Activated CD8-positive, alpha-beta memory T cell treated with anti-CD3 and anti-CD28 coated beads, Interleukin-2, amount 10 ng/mL, durations not matched to agents 7 days and 5 days (primary cell): ENCODE measurements at places on chromosomes 7 and 10. TPM values are rescaled to one million over a fixed set of nuclear protein-coding genes. Genes with fewer than 3 reads are reported as not detected.

GRCh38 chr10:97926055-97926454, 76.4 kb downstream of the GOLGA7B start:
- no peak overlapping the region for H3K4me3 ChIP-seq
- peaks cover 14% of the 10 kb centered on the region for H3K27me3 ChIP-seq
- no peaks in the 10 kb centered on the region for H3K4me1 ChIP-seq
- no peak overlapping the region for H3K27ac ChIP-seq
- no peaks in the 10 kb centered on the region for H3K36me3 ChIP-seq
- DNase-seq = no peak

DNA sequence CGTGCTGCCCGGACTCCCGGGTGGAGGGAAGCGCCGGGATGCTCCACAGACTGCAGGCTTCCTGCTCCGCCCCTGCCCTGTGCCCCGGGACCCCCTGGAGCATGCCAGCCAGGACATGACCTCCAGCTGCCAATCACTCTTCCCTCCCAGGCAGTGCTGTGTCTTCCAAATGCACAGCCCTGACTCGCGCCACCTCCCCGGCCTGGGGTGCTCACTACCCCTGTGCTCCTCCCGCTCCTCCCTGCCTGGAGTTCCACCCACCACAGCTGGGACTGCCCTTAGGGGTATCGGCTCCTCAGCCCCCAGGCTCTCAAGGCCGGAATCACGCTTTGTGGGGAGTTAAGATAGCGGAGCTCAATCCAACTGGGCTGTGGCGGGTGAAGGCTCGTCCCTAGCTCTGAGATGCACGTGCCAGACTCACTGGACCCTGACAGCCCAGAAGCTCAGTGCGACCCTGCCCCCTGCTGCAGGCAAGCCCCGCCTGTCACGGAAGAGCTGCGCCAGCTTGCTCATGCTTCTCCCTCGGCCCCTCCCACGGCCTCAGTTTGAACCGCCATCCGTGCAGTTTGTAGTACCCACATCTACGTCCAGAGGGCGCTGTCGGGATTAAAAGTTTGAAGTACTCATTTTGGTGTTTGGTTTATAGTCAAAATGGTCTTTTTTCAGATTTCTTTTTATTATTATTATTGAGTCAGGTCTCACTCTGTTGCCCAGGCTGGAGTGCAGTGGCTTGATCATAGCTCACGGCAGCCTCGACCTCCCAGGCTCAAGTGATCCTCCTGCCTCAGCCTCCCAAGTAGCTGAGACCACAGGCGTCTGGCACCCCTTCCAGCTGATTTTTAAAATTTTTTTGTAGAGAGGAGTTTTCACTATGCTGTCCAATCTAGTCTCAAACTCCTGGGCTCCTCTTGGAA, 142.5 kb upstream of the TCERG1L start:
- no peaks in the 10 kb centered on the region for H3K36me3 ChIP-seq
- H3K4me1 ChIP-seq = no peaks in the 10 kb centered on the region
- DNase-seq = peak; percentile 74

GRCh38 chr10:22258471-22258870, 40.7 kb upstream of the EBLN1 start:
- no peak overlapping the region for H3K4me3 ChIP-seq
- DNase-seq = no peak
- no peak overlapping the region for H3K27ac ChIP-seq
- peaks cover 5% of the 10 kb centered on the region for H3K4me1 ChIP-seq

Gene CPA2
- total RNA-seq = not detected

DNA sequence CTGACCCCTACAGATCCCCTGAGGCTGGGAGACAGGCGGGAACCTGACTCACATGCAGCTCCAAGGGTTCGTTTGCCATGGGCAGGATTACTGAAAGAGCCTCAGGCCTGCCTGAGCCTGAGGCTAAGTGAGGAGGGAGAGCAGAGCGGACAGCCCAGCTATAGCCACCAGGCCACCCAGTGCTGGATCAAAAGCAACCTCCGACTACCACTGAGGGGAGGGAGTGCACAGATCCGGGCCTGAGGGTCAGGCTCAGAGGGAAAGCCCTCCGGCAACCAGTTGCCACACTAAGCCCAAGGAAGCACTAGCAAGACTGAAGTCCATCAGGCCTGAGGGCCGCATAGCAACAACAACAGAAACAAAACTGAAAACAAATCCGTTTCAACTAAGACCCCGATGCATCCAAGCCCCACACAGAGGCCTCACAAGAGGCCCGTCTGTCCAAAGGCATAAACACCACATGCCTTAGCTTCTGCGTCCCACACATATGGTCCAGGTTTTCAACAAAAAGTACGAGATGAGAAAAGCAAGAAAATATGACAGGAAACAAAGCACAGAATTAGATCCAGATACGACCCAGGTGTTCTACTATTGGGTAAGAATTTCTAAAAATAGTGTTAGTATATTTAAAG, 92.5 kb upstream of the VIPR2 start:
- peaks cover 10% of the 10 kb centered on the region for H3K27me3 ChIP-seq
- no peaks in the 10 kb centered on the region for H3K4me1 ChIP-seq
- no peak overlapping the region for H3K4me3 ChIP-seq
- no peaks in the 10 kb centered on the region for H3K36me3 ChIP-seq
- no peak for DNase-seq
- H3K27ac ChIP-seq = no peak overlapping the region
